ENCODE measurements at places on chromosomes 7 and 10. TPM values are rescaled to one million over a fixed set of nuclear protein-coding genes. Genes with fewer than 3 reads are reported as not detected.

Gene ACSL5
- 46.6 TPM for total RNA-seq

GRCh38 chr7:77393261-77393660 is 22.9 kb downstream of the GSAP start:
- peaks cover 5% of the 10 kb centered on the region for H3K36me3 ChIP-seq
- peak overlapping the region; percentile 2 for H3K27ac ChIP-seq
- DNase-seq = no peak

DNA sequence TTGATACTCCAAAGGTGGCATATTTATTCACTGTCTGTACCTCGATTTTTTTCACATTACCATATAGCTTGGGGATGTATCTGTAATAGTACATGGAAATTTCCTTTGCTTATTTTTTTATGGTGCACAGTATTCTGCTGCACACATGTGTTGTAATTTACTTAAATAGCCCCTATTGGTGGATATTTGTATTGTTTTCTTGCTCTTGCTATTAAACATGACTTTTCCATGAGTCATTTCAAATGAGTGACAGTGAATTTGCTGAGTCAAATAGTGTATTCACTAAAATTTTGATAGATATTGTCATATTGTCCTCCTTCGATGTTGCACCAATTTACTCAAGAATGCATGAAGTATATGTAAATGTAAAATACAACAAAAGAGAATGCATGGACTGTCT is 122.7 kb upstream of the STEAP4 start:
- no peak overlapping the region for H3K4me3 ChIP-seq
- H3K4me1 ChIP-seq = no peaks in the 10 kb centered on the region
- no peaks in the 10 kb centered on the region for H3K27me3 ChIP-seq
- no peak for DNase-seq
- no peaks in the 10 kb centered on the region for H3K36me3 ChIP-seq

- H3K4me1 ChIP-seq = peaks cover 9% of the 10 kb centered on the region
- DNase-seq = no peak
- no peak overlapping the region for H3K4me3 ChIP-seq
These were observed 271.3 kb upstream of the CACNA2D1 start for GRCh38 chr7:82714883-82715282.

DNA sequence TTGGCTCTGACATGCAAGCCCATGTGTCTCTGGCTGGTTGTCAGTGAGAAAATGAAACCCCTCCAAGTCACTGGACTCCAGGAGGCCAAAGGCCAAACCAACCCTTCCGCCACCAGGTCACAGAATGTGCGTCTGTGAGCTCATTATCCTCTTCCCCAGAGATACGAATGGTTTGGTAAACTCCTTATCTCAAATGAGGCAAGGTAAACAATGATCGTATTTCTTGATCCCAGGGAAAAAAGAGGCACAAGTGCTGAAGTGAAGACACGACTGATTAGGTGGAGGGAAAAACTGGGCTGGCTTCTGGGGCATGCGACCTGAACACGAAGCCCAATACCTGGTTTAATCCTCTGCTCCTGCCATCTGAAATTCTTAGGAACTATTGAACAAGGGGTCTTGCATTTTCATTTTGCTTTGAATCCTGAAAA is 70.6 kb upstream of the ARID5B start:
- no peaks in the 10 kb centered on the region for H3K27me3 ChIP-seq
- H3K4me3 ChIP-seq = peak overlapping the region; percentile 19
- peak; percentile 62 for DNase-seq
- H3K36me3 ChIP-seq = no peaks in the 10 kb centered on the region

- peak overlapping the region; percentile 93 for H3K27ac ChIP-seq
- H3K4me3 ChIP-seq = peak overlapping the region; percentile 86
- no peaks in the 10 kb centered on the region for H3K27me3 ChIP-seq
- DNase-seq = peak; percentile 53
These were observed 732 bp downstream of the FAM53B start for GRCh38 chr10:124743191-124744101.

GRCh38 chr7:28941633-28942032 is 16.5 kb downstream of the TRIL start:
- H3K27me3 ChIP-seq = no peaks in the 10 kb centered on the region
- no peak overlapping the region for H3K27ac ChIP-seq
- no peaks in the 10 kb centered on the region for H3K36me3 ChIP-seq
- no peak overlapping the region for H3K4me3 ChIP-seq
- peaks cover 42% of the 10 kb centered on the region for H3K4me1 ChIP-seq

DNA sequence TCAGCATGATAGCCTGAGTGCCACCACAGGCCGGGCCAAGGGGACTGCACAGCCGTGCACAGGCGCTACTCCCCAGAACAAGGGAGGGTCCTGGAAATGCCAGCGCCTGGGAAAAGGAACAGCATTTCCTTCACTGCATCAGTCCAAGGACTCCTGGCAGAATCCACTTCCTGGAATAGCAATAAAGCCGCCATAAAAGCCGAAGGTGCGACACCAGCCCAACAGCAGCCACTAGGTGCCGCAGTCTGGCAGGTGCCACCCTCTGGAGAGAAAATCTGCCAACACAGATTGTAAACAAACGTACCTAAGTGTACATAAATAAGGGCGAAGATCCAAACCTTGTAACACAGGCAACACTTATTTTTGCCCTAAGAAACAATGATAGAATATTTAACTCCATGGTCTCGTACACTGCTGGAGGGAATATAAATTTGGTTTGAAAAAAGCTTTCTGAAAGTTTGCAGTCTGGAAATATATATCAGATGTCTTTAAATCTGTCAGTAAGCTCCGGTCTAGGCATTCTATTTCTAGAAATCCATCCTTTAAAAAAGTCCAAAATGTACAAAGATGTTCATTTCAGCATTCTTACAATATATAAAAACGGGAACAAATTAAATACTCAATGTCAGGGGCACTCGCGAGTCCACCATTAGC is 22.2 kb downstream of the VOPP1 start:
- H3K27me3 ChIP-seq = no peaks in the 10 kb centered on the region
- DNase-seq = no peak
- peaks cover 9% of the 10 kb centered on the region for H3K4me1 ChIP-seq
- peak overlapping the region; percentile 71 for H3K27ac ChIP-seq
- no peak overlapping the region for H3K4me3 ChIP-seq

DNA sequence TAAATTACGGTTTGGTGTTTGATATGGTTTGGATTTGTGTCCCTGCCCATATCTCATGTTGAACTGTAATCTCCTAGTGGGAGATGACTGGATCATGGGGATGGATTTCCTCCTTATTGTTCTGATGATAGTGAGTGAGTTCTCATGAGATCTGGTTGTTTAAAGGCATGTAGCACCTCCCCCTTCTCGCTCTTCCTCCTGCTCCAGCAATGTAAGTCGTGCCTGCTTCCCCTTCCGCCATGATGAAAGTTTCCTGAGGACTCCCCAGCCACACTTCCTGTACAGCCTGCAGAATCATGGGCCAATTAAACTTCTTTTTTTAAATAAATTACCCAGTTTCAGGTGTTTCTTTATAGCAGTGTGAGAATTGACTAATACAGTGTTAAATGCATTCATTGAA is 116.6 kb downstream of the DOCK4 start:
- H3K36me3 ChIP-seq = no peaks in the 10 kb centered on the region

DNA sequence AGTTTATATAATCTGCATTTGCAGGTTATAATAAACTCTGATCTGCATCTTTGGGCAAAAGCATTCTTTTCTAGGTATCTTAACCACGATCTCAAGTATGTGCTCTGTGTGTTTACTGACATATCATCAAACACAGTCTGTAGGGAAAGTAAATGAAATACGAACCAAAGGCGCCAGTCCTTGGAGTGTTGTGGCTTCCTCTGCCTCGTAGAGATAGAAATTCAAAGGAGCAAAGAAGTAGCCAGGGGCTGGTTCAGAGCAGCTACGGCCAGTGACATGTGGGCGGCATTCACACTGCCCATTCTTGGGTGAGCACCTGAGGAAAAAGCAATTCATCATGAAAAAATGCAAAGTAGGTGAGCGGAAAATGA is 38.7 kb downstream of the LAMB4 start:
- H3K27me3 ChIP-seq = no peaks in the 10 kb centered on the region
- peak overlapping the region; percentile 31 for H3K27ac ChIP-seq
- H3K4me1 ChIP-seq = peaks cover 87% of the 10 kb centered on the region
- H3K36me3 ChIP-seq = no peaks in the 10 kb centered on the region

DNA sequence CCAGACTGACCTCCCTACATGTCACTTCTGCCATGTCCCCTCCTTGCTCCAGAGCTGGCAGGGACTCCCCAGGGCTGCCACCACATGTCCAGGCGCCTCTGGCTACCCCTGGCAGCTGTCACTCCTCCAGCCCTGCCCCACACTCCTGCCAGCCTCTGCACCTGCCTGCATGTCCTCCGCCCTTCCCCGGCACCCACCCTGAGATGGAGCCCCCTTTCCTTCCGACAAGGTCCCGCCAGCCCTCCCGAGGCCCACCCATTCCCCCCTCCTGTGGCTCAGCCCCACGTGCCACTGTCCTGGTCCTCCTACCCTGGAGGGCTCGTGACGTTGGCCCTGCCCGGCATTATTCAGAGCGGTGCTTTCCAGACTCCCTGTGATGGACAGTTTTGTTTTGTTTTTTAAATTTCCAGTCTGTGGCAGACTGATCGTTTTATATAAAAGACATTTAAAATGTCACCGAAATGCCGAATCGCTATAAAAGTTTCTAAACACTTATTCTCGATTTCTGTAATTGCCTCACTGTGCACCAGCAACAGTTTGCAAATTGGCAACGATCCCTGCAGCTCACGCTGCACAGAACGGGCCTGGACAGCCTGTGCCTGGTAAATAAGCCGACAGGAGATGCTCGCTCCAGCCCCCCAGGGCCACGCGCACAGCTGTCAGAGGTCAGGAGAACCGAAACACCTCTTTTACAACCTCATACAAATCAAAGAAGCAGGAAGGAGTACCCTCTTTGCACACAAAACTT is 111.1 kb upstream of the SH2B2 start:
- H3K36me3 ChIP-seq = no peaks in the 10 kb centered on the region
- DNase-seq = no peak
- H3K4me1 ChIP-seq = no peaks in the 10 kb centered on the region
- peak overlapping the region; percentile 35 for H3K27ac ChIP-seq

DNA sequence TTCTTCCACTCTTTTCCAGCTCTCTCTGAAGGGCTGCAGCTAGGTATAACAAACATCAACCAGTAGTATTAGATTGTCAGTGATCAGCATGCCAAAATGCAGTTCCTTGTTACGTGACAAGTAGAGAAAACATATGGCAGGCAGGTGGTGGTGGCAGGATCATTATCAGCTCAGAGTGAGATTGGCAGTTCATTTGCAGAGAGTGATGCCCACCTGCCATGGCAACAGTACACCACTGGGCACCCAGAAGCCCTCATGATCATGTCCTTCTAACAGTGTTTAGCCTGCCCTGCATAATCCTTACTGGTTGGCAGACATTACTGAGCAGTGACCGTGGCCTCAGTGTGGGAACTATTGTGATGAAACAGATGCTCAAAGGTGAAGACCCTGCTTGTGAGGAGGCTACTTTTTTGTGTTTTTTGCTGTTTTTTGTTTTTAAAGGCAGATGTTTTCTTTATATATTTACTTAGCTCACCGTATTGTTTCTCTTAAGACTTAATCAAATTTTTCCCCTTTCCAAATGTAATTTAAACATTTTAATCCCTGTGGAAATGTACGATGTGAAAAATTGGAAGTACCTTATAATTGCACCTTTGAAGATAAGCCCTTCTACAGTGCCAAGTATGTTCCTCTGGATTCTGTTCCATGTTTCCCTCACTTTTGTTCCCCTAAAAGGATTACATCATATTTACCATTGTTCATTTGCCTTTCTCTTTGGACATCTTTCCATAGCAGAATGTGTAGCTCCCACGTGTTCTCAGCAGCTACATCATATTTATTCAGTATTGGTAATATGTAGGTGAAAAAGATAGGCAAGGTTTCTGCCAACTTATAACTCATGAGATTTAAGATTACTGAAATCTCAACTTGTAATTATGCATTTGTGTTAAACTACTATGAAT is 179.6 kb downstream of the SND1 start:
- DNase-seq = no peak
- no peaks in the 10 kb centered on the region for H3K4me1 ChIP-seq
- H3K36me3 ChIP-seq = no peaks in the 10 kb centered on the region
- no peak overlapping the region for H3K27ac ChIP-seq
- no peak overlapping the region for H3K4me3 ChIP-seq
- no peaks in the 10 kb centered on the region for H3K27me3 ChIP-seq

Gene SLC39A12
- total RNA-seq = not detected

Gene NOLC1
- total RNA-seq = 147 TPM

- no peak overlapping the region for H3K27ac ChIP-seq
- peaks cover 19% of the 10 kb centered on the region for H3K4me1 ChIP-seq
These were observed 12.2 kb upstream of the PSAP start for GRCh38 chr10:71863203-71863602.

Gene OR2A5
- total RNA-seq = not detected

- H3K4me3 ChIP-seq = no peak overlapping the region
- DNase-seq = no peak
- peaks cover 20% of the 10 kb centered on the region for H3K4me1 ChIP-seq
- H3K27ac ChIP-seq = no peak overlapping the region
These were observed 368.9 kb downstream of the KCNMA1 start for GRCh38 chr10:77268721-77269120.

Gene SAMD8
- 26.9 TPM for total RNA-seq

- DNase-seq = no peak
These were observed 39.4 kb upstream of the NPFFR1 start for GRCh38 chr10:70323138-70323696.

Gene GNG11
- not detected for total RNA-seq

DNA sequence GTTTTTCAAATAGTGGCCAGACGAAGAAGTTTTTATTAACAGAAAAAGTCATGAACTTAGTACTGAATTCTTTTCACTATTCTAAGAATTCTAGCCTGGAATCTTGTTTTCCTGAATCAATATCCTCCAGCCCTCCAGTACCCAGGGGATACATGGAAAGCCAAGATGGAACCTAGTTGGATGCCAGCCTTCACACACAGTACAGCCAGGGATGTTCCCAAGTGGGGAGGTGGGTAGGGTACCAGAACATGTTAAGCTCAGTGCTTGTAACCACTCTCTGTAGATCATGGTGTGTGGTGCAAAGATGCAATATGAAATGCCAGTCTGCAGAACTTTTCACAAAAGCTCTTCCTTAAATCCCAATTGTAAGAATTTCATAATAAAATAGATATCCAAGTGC is 128.0 kb downstream of the POU6F2 start:
- no peak overlapping the region for H3K4me3 ChIP-seq
- H3K27me3 ChIP-seq = no peaks in the 10 kb centered on the region
- H3K4me1 ChIP-seq = no peaks in the 10 kb centered on the region
- H3K27ac ChIP-seq = no peak overlapping the region
- DNase-seq = no peak

- no peak overlapping the region for H3K27ac ChIP-seq
- H3K36me3 ChIP-seq = no peaks in the 10 kb centered on the region
- DNase-seq = no peak
- H3K4me3 ChIP-seq = no peak overlapping the region
These were observed 39.8 kb downstream of the MINDY4 start for GRCh38 chr7:30810986-30811385.
